ENCODE measurements at places on chromosomes 7 and 10.
A peak's percentile ranks its signal among the peaks of the same experiment; 100 is the strongest.

DNA sequence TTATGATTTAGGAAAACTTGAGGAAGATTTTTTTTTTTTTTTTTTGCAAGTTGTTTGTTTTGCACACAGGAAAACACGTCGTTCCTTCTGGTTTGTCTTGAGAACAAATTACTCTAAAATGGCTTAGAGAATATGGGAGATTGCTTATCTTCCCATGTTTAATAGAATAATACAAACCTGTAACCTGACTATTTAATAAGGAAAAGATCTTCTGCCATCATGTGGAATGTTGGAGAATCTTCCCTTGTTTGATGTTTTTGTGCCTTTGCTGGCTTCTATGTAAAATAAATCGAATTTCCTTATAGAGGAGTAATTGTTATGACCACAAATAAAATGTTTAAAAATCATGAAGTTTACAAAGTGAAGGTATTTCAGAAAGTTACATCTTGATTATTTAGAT, 818.8 kb downstream of the GATA3 start:
- no peak for DNase-seq

DNA sequence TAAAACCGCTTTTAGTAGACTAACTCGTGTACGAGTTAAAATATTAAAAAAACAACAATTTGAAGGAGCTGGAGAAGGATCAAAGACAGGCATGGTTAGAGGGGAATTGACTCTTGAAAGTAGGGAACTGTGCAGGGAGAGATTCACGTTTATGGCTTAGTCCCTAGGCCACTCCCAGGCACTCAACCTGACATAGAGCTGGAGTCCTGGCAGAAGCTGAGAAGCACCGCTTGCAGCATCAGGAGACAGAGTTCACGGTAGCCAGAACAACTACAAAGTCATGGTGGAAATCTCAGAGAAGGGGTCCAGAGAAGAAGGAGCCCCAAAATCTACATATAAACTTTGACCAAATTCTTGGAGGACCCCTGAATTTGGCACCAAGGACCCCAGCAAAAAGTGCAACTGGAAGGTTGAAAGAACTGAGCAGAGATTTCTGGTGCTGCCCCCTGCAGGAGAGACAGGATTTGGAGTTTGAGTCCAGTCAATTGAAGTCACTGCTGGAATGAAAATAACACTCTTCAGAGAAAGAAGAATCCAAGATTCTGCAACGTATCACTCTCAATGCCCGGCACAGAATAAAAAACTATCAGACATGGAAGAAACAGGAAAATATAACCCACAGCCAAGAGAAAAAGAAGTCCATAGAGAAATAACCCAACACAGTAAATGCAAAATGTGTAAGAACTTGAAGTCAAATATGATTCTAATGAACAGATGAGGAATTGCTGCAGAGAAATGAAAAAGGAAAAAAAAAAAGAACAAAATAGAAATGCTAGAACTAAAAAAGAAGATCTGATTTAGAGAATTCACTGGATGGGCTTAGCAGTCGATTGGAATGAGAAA, 493.3 kb upstream of the PODXL start:
- DNase-seq, result peak; percentile 69

- no peak for DNase-seq
Measured at GRCh38 chr10:73743327-73743904, 756 bp upstream of the SEC24C start.

- no peak for DNase-seq
Measured at GRCh38 chr10:117221156-117221711, 19.7 kb upstream of the SLC18A2 start.

DNA sequence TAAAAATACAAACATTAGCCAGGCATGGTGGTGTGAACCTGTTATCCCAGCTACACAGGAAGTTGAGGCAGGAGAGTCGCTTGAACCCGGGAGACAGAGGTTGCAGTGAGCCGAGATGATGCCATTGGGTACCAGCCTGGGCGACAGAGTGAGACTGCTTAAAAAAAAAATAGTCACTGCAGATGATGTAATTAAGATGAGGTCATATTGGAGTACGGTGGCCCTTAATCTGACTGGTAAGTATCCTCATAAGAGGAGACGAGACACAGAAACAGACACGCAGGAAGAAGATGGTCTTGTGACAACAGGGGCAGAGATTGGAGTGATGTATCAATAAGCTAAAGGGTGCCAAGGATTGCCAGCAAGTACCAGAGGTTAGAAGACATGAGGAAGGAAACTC, 156.0 kb downstream of the FAM107B start:
- DNase-seq, result no peak

DNA sequence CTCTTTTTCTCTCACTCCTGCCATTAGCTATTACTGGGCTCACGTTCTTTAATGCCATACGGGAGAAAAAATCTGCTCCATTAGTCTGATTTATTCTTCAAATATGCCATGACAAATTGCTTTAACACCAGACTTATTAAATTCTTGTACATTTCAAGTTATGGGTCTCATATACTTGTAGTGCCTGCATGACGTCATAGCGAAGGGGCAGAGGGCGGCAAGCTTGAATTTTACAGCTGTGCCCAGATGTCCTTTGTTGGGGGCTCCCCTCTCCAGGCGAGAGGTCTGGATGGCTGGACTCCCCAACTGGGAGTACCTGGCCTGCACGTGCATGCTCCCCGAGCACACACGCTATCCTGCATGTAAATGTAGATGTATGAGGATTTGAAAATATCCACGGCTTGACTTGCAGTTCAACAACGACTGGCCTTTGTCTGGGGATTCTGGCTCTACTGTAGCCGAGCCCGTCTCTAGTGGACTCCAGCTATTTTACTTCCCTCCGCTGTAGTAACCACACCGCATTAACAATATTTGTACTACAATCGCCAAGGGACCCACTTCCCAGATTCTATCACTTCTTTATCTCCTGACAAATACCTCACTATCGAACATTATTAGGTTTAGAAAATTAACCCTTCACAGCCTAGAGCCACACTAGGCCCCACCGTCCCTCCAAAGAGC, 79.5 kb downstream of the EBF3 start:
- DNase-seq, result no peak
